ENCODE measurements at places on chromosomes 5 and 9.

DNA sequence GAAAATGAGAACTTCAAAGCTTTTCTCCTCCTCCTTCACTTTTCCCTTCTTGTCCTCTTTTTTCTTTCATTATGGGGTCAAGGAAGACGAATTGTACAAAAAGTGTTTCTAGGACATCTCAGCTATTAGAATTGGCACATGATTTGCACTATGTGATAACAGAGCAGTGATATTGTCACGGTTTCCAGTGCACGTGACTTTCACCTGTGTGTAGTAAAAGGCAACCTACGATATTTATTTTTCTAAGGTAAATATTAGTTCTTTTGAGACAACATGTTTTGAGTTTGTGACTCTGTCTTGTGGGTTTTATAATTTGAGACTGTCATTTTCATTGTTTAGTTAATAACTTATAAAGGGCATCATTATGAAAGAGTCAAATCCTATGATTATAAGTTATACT is 213.1 kb downstream of the PSAT1 start:
- DNase-seq: no peak

DNA sequence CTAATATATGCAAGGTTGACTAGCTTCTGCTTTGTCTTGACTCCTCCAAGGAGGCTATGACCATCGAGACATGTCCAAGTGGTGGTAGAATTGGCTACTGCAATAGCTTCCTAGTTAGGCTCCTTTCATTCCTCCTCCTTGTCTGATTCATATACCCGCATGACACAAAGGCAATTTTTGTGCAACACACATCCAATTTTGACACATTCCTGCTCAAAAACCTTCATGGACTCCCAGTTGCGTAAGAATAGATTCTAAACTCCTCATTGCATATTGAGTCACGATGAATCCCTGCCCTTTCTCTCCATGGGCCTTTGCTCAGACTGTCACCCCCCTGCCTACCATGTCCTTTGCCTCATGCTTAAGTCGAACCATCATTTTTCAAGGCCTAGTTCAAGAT is 344.5 kb downstream of the ACTL7B start:
- no peak for DNase-seq

DNA sequence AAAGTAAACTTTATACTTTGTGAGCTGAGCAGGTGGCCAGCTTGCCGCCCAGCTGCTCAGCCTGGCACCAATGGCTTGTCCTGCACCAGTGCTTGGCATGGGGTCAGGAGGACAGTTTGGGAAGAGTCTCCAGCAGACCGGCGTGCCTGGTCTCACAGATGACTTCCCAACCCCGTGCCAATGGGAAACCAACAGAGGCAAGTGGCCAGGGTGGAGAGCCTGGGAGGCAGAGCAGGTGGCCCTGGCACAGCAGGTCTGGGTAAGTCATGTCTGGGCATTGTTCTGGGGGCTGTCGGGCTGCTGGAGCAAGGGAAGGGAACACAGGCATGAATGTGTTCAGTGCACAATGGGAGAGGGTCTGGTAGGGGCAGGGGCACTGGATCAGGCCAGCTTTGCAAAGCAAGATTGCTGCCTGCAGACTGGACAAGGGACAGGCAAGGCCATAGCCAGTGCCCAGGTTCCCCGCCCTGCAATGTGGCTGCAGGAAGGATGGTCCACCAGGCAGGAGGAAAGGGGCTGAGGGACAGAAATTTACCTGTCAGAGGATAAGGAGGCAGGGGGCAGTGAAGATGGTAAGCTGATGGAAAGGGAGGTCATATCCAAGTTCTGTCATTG is 76.2 kb upstream of the ALDH1B1 start:
- no peak for DNase-seq

DNA sequence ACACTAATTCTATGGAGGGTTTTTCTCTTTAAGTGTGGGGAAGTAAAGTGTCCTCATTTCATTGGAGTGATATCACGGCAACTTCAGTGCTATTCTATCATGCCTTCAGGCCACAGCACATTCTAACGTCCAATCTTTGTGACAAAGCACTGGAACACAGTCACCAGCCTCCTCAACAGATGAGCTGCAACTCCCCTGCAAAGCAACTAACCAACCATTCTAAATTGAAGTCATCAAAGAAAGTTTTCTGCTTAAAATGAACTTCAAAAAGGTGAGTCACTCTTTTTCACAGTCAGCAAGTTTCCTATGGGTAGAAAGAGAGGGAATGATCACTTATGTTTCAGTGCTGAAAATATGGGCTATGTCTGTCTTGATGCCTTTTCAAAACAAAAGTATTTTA is 190.8 kb downstream of the ELAVL2 start:
- DNase-seq: no peak

DNA sequence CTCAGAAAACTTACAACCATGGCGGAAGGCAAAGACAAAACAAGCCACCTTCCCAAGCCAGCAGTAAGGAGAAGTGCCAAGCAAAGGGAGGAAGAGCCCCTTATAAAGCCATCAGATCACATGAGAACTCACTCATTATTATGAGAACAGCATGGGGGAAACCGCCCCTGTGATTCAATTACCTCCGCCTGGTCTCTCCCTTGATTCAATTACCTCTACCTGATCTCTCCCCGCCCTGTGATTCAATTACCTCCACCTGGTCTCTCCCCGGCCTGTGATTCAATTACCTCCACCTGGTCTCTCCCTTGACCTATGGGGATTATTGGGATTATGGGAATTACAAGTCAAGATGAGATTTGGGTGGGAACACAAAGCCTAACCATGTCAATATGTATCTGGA is 467.3 kb upstream of the FTMT start:
- no peak for DNase-seq

- no peak for DNase-seq
These were observed 8.8 kb upstream of the ASB6 start for GRCh38 chr9:129650680-129651235.
